ENCODE measurements at places on chromosomes 2 and 18.

GRCh38 chr2:181312515-181312927 lies 144.7 kb upstream of the ITGA4 start:
- DNase-seq: no peak

GRCh38 chr2:109204412-109204811 lies 75.4 kb downstream of the SH3RF3 start:
- no peak for DNase-seq

DNA sequence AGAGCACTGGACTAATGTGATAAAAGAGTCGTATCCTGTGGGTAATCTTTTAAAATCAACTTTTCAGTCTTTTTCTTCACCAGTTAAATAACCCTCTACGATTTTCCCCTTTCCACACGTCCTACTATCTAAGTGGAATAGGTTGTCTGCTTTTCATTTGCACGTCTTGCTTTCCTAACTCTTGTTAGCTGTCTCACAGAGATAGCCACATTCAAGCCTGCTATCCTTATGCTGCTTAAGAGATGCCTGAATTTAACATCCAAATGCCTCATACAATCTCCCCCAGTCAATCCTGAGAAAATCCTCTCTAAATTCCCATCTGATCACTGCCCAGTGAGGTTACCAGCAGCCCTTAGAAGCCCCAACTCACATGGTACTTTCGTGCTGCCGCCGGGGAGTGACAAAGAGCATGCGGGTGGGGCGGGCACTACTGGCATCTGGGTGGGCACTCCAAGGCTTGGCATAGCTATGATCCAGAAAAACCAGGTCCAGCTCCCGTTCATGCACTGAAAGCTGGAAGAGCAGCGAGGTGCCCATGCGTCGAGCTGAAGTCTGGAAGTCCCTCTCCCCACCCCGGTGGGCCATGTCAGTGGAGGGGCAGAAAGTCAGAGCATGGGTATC lies 1.5 kb downstream of the KANSL3 start:
- DNase-seq: no peak

- no peak for DNase-seq
Measured at GRCh38 chr2:222364285-222364895, 60.0 kb upstream of the SGPP2 start.

GRCh38 chr18:71252351-71252865 lies 963.6 kb downstream of the SOCS6 start:
- DNase-seq: no peak

DNA sequence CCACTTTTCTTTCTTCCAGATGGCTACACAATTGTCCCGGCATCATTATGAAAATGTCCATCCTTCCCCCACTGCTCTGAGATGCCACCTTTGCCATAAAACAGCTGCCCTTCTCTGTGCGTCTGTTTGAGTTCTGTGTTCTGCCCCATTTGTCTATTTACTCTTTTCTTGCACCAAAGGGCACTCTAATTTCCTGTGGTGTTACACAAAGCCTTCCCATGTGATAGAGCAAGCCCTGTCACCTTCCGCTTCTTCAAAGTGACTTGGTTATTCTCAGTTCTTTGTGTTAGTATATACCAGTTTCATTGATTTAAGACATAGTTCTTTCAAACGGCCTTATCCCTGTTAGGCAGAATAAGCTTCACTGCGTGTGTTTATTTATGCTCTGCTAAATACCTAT lies 84.1 kb downstream of the FBXO15 start:
- DNase-seq: no peak

- no peak for DNase-seq
Measured at GRCh38 chr2:232260075-232260474, 118.5 kb upstream of the ALPP start.

- DNase-seq: no peak
Measured at GRCh38 chr2:64348386-64349130, 105.4 kb upstream of the LGALSL start.

- no peak for DNase-seq
Measured at GRCh38 chr2:236899950-236900640, 185.6 kb upstream of the COPS8 start.

DNA sequence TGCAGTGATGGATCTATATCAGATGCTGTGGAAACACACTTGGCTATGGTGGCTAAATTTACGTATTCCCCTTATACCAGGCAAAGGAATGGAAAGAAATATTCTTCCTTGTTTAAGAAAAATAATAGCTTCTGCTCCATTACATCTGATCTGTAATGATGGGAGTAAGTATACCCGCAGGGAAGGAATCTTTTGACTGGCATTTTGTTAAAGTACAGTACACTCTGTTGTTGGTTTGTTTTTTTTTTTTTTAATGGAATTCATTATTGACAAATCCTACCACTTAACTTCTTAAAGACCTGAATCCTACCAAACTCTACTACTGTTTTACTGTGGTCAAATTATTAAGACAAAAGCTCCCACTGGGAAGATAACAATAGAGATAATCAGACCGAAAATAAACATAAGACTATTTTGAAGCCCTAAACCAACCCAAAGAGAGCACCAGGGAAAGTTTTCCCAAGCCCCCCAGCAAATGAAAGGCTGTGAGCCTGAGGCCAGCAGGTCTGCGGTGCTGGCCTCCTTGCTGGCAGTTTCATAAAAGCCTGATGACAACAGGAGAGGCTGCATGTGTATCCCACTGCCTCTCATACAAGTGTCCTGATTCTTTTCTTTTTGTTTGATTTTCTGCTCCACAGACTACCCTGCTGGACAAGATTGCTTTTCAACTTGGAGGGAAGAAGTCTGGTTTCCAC lies 101.0 kb downstream of the SLC25A12 start:
- DNase-seq: no peak

DNA sequence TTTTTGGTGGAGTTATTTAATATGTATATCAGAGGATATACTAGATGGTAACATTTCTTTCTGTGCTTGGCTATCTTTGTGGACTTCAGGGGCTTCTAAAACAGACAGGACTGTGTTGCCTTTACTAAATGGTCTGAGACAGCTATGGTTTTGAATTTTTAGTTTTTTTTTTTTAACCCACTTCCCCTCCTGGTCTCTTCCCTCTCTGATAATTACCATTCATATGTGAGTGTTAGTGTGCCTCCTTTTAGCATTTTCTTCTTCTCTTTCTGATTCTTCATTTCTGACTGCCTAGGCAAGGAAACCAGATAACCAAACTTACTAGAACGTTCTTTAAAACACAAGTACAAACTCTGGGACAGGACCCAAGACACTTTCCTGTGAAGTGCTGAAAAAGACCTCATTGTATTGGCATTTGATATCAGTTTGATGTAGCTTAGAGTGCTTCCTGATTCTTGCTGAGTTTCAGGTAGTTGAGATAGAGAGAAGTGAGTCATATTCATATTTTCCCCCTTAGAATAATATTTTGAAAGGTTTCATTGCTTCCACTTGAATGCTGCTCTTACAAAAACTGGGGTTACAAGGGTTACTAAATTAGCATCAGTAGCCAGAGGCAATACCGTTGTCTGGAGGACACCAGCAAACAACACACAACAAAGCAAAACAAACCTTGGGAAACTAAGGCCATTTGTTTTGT lies 52.7 kb downstream of the SMAD4 start:
- DNase-seq: no peak

DNA sequence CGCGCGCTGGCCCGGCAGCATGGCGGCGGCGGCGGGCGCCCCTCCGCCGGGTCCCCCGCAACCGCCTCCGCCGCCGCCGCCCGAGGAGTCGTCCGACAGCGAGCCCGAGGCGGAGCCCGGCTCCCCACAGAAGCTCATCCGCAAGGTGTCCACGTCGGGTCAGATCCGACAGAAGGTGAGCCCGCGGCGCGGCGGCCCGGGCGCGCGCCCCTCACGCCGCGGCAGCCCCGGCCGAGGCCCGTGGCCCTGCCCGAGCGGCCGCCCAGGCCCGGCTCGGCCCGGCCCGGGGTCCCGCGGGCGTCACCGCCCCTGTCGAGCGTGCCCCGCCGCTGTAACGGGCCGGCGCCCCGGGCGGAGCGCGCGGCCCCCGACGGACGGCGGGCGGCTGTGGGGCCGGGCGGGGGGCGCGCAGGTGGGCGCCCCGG lies 218 bp downstream of the DGKD start:
- no peak for DNase-seq

DNA sequence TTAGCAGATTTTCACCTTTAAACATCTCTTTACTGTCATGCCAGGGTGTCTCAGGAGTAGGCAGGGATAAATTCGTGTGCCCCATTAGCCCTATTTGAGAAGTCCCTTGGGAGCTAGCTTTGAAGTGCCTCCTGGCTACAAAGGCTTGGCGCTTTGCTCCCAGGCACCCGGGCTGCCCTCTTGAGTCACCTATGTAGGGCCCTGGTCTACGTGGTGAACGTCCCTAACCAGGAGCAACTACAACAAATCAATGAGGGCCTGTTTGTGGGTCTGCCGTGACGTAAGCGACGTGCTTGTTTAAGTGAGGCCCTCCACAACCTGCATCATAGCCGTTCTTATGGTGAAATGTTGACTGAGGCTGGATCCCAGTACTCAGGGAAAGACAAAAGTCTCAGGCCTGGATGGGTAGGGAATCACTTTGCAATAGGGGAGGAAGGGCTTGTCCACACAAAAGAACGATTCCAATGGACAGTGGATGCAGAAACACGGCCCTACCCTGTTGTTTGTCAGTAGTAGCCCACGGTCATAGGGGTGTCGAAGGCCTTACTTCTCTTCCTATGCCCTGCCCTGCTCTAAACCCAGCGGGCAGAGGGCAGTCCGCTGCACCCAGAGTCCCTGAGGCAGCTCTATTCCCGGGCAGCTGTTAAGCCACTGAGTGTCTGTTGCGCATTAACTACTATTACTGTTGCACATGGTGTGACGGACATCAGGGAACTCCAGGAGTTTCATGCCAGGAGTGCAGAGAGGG lies 93.9 kb downstream of the INHBB start:
- DNase-seq: no peak

GRCh38 chr2:178111743-178112142 lies 494 bp upstream of the RBM45 start:
- DNase-seq: no peak

DNA sequence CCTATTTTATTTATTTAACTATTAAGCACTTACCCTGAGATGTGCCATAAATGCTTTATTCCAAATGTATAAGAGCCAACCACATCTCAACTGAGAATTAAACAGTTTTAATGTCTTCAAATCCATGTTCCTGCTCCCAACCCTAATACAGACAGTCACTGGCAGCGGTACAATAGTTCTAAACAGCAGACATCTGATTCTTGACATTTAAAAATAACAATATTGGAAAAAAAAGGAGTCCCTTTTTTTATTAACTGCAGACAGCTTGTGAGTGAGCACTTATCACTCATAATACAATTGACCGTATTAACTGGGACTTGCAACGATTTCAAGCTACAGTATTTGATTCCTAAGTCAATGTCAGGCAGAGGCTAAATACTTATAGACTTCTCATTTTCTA lies 424.6 kb downstream of the TGIF1 start:
- DNase-seq: no peak

- DNase-seq: no peak
Measured at GRCh38 chr2:25835906-25836305, 42.4 kb downstream of the ASXL2 start.

DNA sequence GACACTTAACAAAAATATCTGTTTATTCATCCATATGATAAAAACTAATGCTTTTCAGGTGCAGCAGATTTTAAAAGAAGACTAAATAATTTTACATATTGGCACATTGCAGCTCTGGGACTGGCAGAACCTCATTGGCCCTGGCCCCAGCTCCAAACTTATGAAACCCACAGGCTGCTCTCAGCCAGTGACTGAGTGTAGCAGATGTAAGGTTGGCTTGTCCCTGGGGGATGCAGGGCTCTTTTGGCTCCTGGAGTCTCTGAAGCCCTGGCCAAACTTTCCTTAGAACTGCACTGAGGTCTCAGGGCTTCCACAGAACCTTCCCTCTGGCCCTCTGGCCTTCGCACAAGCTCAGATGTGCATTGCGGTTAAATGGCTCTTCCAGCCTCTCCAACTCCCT lies 725.0 kb upstream of the SOX11 start:
- no peak for DNase-seq

DNA sequence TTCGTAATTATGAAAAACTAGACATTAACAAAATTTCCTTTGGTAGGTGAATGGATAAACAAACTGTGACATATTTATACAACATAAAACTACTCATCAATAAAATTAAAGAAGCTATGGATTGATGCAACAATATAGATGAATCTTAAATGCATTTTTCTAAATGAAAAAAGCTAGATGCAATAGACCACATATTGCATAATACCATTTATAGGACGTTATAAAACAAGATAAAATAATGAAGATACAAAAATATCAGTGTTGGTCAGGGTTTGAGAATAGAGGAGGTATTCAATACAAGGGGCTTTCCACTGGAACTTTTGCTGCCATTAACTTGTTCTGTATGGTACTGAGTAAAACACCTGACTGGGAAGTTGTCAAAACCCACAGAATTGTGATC lies 314.4 kb downstream of the GRB14 start:
- no peak for DNase-seq

- no peak for DNase-seq
Measured at GRCh38 chr2:50402654-50402960, 629.3 kb downstream of the NRXN1 start.
